ENCODE measurements at places on chromosomes 1 and 21.
A peak's percentile ranks its signal among the peaks of the same experiment; 100 is the strongest.

- DNase-seq: no peak
Observed at GRCh38 chr1:214524824-214525223, 26.6 kb downstream of the PTPN14 start.

GRCh38 chr1:150068109-150068435 lies 496 bp downstream of the VPS45 start:
- no peak for DNase-seq

DNA sequence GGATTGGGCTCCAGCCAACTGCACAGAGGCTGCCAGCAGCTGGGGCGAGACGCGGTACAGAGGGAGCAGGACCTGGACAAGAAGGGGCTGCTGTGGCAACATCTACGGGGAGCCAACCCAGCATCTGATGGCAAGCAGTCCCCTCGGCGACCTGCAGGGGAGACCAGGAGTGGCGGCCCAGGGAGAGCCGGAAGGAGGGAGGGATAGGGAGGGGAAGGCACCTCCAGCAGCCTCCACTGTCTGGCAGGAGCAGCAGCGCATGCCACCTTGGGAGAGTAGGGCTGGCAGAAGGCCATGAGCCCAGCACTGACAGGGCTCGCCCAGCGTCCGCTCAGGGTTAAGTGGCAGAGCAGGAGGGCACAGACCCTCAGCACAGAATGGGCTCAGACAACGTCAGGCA lies 17.3 kb downstream of the CHD5 start:
- no peak for DNase-seq

DNA sequence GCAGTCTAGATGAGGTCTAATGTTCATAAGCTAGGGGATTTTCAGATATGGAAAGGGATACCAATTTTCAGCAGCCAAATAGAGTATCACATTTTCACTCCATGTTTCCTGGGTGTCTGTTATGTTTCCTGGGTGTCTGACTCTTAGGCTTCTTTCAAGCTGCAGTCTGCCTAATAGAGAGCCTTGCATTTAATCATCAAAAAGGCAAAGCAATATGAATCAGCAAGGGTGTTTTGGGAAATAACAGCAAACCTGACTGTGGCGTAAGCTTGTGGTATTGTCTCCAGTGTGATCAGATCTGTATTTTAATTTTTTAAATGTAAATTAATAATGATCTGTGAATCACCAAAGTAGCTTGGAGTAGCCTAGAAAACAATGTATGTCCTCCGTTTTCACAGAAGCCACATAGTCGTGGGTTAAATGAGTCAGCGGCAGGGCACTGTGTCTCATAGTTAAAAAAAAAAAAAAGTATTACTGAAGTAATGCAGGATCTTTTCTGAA lies 10.4 kb downstream of the LGALS8 start:
- no peak for DNase-seq

- DNase-seq: no peak
Observed at GRCh38 chr1:101435831-101436511, 199.2 kb downstream of the S1PR1 start.

GRCh38 chr1:212179394-212180076 lies 105.7 kb upstream of the PPP2R5A start:
- DNase-seq: no peak

- DNase-seq: no peak
Observed at GRCh38 chr1:178374016-178374415, 122.7 kb downstream of the CLEC20A start.

GRCh38 chr1:20199840-20200239 lies 13.5 kb upstream of the PLA2G2C start:
- no peak for DNase-seq

GRCh38 chr21:43911015-43911934 lies 46.3 kb downstream of the AGPAT3 start:
- no peak for DNase-seq

GRCh38 chr1:76294482-76295194 lies 220.1 kb downstream of the ST6GALNAC3 start:
- no peak for DNase-seq

- peak; percentile 37 for DNase-seq
Observed at GRCh38 chr1:117067533-117068370, 7.6 kb downstream of the TTF2 start.

DNA sequence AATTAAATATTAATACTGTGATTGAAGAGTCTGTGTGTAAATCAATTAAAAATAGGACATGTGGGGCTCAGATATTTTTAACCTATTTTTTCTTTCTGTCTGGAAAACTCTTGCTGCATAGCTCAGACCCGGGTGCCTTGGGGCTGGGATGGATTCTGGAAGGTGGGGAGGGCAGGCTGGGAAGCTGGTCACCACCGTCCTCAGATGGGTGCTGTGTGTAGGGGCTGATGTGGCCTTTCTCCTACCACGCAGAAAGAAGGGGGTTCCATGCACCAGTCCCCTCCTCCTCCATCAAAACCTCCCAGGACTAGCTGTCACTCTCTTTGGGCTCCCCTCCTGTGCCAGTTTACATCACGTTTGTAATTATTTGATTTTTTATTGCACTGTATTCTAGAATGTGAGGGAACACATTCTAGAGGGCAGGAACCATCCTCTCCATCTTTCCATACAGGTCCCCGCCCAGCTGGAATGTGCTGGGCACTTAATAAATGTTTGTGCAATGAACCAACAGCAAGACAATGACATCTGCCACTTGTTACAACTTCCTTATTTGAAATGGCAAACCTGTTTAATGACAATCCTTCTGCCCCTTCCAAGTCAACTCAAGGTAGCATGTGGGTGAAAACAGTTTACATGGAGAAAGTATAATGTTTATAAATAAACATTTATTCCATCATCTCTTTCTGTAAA lies 104.3 kb downstream of the EDEM3 start:
- DNase-seq: peak; percentile 43

DNA sequence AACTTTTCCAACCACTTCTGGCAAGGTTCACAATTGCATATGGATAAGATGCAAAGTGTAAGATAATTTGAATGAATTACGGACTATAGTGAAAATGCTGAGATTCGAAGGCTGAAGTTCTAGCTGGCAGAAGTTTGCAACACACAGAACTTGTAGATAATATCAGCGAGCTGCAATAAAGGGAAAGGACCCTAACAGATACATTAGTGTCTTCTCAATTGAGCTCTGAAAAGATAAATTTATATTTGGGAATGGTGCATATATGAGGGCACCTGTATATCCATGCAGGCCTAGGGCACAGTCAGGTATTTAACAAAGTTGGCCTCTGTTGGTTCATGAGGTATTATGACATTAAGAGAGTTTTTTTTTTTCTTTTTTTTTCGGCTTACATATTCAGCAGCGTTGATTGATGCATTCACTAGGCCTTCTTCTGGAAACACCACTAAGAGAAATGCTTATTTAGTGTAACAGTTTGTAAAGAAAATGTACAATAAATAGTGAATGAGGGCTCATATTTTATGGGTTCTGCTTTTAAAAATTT lies 2.2 kb downstream of the NFIA start:
- no peak for DNase-seq

GRCh38 chr1:6003568-6004411 lies 11.6 kb upstream of the NPHP4 start:
- DNase-seq: no peak

- DNase-seq: no peak
Observed at GRCh38 chr1:67743072-67743725, 58.2 kb downstream of the GADD45A start.

DNA sequence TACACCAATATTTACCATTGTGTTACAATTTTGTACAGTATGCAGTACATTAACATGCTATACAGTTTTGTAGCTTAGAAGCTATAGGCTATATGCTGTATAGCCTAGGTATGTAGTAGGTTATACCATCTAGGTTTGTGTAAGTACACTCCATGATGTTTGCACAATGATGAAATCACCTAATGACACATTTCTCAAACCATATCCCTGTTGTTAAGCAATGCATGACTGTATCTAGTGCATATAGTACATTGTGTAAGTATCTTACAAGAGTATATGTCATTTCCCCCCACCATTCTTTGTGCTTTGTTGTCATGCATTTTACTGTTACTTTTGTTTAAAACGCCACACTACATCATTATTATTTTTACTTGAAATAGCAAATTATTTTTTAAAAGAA lies 65.7 kb upstream of the RNF11 start:
- DNase-seq: peak; percentile 10

- no peak for DNase-seq
Observed at GRCh38 chr1:170397061-170397460, 134.9 kb upstream of the GORAB start.

DNA sequence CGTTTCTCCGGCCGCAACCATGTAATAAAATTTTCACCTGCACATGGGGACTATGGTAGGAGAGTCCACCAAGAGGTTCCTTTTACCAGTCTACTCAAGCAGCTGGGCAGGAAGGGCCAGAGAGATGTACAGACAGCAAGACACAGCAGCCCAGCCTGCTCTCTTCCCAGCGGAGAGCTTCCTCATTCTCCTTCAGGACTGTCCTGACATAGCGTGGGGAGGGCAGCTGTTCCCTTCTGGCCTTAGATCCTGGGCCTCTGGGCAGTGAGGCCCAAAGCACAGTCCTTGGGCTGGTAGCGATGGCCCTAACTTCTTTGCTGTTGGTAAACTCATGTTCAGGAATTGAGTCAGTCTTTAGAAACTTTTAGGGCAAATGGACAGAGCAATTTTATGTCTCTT lies 89.1 kb downstream of the BCAR3 start:
- no peak for DNase-seq
